Left ventricle myocardium superior (tissue), 1 donor: ENCODE measurements at places on chromosomes 5 and 9. TPM values are rescaled to one million over a fixed set of nuclear protein-coding genes. Genes with fewer than 3 reads are reported as not detected.

Gene CRHBP
- total RNA-seq, result 0.92 TPM

Gene PKN3
- total RNA-seq, result 5.9 TPM

Gene TAS2R1
- not detected for total RNA-seq

Gene CER1
- total RNA-seq, result not detected

Gene SLC6A18
- not detected for total RNA-seq

Gene SLC9A3
- 1.3 TPM for total RNA-seq

Gene RNF183
- total RNA-seq, result not detected

Gene TRPM3
- 0.35 TPM for total RNA-seq

Gene ERAP2
- 6.1 TPM for total RNA-seq

Gene ORM2
- not detected for total RNA-seq

Gene SELENOP
- total RNA-seq, result 297 TPM

Gene WHRN
- 0.57 TPM for total RNA-seq

Gene CCL27
- total RNA-seq, result not detected

Gene PCDHB13
- 1.7 TPM for total RNA-seq

Gene SLCO4C1
- 0.17 TPM for total RNA-seq

Gene AGPAT2
- total RNA-seq, result 53.8 TPM

Gene LCN9
- not detected for total RNA-seq

Gene DOLPP1
- total RNA-seq, result 5.2 TPM

Gene CDX1
- not detected for total RNA-seq

Gene HTR1A
- total RNA-seq, result not detected

Gene THBS4
- total RNA-seq, result 29.5 TPM

Gene BTNL3
- not detected for total RNA-seq

Gene FASTKD3
- 5.6 TPM for total RNA-seq

Gene TMEM174
- total RNA-seq, result not detected

Gene DDX4
- not detected for total RNA-seq

Gene ARSI
- total RNA-seq, result 0.25 TPM

Gene FGF10
- 0.59 TPM for total RNA-seq

Gene ZNF169
- total RNA-seq, result 1.3 TPM

Gene MARCOL
- not detected for total RNA-seq

Gene IL4
- not detected for total RNA-seq

Gene PITX1
- total RNA-seq, result not detected

Gene SLC6A7
- not detected for total RNA-seq

Gene DMRT1
- not detected for total RNA-seq

Gene SPATA31E1
- total RNA-seq, result not detected

Gene RMRP
- total RNA-seq, result 16,495 TPM

Gene SARDH
- 0.64 TPM for total RNA-seq

Gene DMRTA1
- 0.77 TPM for total RNA-seq
